Foreskin keratinocyte (primary cell): ENCODE measurements at places on chromosomes 5 and 9.

DNA sequence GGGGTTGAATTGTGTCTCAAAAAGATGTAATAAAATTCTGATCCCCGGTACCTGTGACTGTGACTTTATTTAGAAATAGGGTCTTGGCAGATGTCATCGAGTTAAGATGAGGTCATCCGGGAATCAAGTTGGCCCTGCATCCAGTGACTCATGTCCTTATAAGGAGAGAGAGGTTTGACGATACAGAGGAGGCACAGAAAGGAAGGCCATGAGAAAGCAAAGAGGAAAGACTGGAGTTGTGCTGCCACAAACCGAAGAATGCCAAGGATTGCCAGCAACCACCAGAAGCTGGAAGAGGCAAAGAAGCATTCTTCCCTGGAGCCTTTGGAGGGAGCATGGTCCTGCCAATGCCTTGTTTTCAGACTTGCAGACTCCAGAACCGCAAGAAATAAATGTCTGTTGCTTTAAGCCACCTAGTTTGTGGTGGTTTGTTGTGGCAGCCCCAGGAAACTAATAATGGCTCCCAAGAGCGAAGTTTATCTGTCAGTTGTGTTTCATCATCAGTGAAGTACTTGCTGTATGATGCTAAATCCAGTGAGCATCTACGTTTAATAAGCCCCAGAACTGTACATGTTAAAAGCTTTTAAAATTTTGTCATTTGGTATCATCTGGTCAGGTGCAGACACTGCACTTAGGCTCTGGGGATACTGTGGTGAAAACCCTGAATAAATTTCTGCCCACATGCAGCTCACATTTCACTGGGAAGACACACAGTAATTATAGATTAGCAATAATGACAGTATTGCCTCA is 114.8 kb downstream of the TLE4 start:
- no peak for DNase-seq

DNA sequence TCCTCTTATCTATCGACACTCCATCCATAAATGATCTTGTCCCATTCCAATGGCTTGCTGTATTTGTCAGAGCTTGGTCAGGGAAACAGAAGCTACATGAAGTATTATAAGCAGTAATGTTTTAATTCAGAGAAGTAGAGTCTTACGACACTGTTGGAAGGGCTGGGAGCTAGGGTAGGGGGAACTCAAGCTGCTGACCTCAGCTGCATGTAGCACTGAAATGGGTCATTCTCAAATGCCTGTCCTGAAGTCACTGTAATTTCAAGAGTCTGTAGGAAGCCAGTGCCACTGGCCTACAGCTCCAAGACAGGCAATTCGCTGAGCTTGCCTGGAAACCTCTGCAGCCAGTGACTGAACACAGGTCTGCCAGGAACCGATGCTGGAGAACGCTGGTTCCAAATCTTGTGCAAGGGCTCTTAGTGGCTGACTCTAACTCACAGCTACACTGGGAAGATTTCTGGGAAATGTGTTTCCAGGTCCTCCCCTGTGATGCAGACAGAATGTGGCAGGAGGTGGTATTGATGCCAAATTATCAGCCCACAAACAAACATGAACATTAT is 532.4 kb downstream of the CCDC171 start:
- DNase-seq: no peak

GRCh38 chr5:81395262-81395661 is 1.3 kb upstream of the ACOT12 start:
- no peak for DNase-seq

GRCh38 chr9:9847750-9848149 is 765.1 kb downstream of the PTPRD start:
- DNase-seq: no peak

DNA sequence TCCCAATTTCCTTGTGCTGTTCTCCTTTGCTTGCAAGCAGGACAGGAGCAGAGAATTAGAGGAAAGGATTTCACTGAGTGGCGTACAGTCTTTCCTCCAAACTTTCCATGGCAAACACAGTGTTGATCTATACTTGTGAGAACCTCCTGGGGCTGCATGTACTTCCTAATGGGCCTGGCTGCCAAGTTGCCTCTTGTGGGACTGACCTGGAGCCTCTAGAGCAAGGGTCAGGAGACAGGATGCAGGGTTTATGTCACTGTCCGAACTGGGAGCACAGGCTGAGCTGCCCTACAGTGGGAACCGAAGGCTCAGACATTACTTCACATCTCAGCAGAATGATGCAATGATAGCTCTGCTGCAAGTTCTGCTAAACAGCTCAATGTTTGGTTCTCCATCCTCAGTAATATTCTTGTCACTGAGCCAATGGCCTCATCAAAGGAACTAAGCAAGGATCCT is 102.3 kb downstream of the ENC1 start:
- no peak for DNase-seq

DNA sequence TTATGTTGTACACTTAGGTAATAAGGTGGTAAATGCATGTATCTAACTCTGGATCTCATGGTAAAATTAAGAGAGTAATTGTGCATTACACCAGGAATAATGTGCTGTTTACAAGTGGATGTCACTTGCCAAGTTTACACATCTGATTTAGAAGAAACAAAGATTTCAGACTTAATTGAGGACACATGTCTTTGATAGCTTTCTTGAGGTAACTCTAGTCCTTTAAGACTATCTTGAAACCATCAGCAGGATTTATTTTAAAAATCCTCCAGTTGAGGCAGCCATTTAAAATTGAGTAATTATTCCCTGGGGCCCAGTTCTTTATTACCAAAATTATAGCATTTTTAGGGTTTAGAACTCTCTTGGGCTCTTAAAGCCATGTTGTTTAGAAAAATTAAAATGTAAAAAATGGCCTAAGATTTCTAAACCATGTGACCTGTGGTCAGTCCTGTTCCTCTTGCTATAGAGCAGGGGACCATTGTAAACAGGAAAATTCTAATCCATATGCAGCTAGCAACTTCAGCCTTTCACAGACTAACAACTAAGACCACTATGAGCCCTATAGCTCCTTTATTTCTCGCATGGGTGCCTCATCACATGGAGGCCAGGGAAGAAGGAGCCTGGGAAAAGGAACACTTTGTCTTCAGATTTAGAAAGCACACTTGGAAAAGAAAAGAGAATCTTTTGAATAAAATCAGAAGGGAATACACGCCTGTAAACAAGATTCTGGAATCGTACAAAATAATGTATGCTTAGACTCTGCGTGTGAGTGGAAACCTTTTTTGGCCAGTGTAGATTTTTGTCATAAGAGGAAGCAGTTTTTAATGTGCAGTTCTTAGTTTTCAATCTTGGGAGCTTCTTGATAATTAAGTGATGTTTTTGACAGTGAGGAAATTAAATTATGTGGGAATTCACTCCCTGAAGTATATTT is 71.2 kb downstream of the ZSWIM6 start:
- DNase-seq: no peak

DNA sequence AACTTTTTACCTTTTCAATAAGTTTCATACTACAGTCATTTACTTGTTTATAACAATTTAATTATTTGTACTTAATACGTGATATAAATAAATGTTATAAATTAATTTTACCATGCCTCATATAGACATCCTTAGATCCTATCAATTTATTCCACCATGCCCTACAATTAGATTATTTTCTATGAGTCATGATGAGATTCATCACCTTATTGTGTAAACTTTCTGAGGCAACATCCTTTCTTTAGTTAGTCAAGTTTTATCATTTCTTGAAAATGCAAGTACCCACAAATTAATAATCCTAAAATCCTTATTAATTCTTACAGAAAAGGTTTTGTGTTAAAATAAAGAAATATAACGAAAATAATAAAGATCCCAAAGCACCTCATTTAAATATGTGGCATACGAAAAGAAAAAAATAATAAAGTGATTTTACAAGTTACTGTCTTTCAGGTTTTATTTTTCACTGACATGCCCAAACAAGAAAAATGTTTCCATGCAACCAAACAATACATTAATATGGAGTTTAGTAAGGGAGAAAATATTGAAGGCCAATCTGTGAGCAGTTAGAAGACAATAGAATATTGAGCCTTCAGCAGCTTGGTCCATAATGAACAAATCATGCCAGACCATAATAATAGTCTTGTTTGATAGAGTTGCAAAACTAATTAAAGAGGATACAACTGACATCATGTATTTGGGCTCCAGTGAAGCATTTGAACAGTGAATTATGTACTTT is 188.7 kb upstream of the MRPS30 start:
- peak; percentile 49 for DNase-seq

DNA sequence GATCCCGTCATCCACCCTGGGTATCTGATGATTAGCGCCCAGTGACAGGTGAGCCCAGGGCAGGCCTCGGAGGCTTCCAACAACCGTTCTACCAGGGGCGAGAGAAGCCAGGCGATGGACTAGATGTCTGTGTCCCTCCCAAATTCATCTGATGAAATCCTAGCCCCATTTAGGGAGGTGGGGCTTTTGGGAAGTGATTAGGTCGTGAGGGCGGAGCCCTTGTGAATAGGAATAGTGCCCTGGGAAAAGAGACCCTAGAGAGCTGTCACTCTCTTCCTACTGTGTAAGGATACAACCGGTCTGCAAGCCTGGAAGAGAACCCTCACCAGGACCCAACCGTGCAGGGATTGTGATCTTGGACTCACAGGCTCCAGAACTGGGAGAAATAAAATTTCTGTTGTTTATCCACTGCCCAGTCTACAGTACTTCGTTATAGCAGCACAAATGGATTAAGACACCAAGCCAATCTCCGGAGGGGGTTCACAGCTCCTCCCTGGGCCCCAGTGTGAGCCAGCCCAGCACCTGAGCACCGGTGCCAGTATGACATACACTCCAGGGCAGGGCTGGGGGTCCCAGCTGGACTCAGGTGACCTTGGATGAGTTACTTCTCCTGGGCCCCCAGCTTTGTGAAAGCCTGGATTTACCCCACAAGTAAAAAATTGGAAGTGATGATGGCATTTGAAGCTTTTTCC is 162.2 kb downstream of the DAB2IP start:
- DNase-seq: no peak

DNA sequence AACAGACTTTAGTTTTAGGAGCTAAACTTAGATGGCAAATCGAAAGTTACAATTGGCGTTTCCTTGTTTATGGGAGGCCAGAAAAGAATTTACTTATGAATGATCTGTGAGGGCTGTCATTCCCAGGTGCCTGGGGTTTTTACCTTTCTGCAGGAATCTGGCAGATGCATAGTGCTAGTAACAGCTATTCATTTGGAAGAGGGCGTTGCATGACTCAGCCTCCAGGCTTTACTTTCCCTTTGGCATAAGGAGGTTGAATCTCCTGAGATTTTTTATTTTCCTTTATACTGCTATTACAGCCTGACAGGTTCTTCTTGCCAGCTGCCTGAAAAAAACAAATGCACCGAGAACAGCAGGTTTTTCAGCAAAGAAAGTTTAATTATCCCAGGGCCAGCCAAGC is 30.0 kb downstream of the CARD6 start:
- DNase-seq: peak; percentile 50

DNA sequence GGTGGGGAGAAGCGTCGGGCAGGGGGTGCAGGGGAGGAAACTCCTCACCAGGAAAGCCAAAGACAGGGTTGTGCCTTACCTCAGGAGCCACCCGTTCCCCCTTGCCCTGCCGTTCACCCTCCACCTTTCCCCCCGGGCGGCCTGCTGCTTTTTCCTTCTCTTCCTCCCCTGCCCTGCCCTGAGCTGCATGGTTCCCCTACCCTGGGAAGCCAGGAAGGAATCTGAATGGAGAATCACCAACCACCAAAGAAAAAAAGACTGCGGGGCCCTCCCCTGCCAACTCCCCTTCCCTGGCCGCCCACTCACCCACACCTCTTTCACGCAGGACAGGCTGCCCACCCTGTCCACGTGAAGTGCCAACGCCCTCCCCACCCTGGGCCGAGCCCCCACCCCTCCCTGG is 820 bp upstream of the NFX1 start:
- no peak for DNase-seq

DNA sequence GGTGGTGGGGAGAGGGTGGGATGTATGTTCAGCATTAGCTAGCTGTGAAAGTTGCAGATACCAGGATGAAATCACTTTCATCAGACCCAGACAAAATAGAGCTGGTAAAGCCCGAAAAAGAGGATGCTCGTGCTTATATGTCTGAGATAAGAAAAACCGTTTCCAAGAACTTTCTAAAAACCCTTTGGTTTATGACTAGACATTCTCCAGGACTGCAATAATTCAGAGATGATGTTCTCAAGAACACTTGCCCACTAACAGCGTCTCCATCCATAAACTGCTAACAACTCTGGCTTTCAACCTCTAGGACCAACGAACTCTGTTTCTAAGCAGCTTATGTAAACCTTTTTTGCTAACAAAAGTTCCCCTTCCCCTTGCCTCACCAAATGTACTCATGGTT is 8.4 kb upstream of the AMACR start:
- no peak for DNase-seq

- no peak for DNase-seq
These were observed 61.5 kb upstream of the RNF130 start for GRCh38 chr5:180133060-180133459.

DNA sequence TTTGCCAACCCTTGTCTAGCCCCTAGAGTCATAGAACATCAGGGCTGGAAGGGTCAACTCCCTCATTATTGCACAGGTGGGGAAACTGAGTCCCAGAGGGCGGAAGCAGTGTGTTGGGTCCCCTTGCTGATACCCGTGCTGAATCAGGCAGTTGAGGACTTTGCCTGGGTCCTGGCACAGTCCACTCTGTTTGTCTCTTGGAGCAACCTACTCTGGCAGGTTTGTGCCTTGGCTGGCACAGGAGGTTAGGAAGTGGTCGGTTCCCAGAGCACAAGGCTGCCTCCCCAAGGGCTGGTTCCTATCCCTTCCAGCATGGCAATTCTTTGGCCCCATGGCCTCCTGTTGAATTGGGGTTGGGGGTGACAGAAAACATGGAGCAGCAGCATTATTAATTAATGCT is 94.5 kb upstream of the SHB start:
- no peak for DNase-seq

DNA sequence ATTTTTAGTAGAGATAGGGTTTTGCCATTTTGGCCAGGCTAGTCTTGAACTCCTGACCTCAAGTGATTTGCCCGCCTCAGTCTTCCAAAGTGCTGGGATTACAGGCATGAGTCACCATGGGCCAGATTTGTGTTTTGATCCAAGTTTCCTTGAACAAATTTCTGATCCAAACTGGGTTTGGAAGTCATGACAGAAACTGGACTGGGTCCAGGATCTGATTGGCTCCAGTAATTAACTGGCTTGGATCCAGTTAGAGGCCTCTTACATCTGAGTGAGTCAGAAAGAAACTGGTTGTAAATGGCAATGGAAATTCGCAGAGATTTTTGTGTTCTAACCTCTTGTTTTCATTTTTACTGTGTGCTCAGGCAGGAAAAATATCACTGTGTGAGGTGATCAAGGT is 141.6 kb downstream of the SLC25A46 start:
- DNase-seq: peak; percentile 80

- no peak for DNase-seq
These were observed 59.7 kb downstream of the CARTPT start for GRCh38 chr5:71778678-71779276.

DNA sequence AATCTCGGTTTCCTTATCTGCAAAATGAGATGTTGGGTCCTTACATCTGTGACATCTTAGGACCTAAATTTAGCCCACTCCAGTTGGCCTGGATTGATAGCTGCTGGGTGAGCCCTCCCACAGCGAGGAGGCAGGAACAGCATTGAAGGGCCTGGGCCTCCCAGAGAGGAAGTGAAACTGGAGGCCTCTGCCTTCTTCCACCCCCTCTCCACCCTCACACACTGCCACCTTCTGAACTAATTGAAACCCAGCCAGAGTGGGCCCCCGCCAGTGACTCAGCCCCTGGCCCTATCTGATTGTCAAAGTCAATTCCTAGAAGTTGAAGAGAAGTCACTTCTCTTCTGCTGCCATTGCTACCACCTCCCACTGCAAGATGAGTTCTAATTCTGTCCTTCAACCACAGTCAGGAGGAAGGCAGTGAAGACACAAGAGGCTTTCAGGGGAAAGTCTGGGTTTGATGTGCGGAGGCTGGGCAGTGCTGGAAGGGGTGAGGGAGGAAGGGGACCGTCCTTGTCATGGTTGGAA is 55.2 kb upstream of the NEK6 start:
- DNase-seq: no peak

GRCh38 chr5:158822099-158822498 is 277.6 kb downstream of the EBF1 start:
- DNase-seq: no peak
